ENCODE measurements at places on chromosomes 12 and 14.
A peak's percentile ranks its signal among the peaks of the same experiment; 100 is the strongest.

DNA sequence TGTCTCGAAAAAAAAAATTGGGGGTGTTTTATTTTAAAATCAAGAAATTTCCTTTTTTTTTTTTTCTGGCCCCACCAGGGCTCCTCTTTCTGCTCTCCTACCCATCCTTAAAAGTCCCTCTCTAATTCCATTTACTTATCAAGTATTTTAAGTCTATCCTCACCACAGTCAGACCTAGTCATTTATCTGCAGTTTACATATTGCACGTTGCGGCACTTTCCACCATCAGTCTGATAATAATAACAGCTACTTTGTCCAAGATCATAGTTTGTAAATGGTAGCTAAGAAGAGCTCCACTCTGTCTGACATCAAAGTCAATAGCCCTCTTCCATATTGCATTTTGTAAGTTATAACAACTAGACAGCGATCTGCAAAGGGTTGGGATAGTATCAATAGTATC, 23.6 kb upstream of the CAND1 start:
- no peak for DNase-seq

DNA sequence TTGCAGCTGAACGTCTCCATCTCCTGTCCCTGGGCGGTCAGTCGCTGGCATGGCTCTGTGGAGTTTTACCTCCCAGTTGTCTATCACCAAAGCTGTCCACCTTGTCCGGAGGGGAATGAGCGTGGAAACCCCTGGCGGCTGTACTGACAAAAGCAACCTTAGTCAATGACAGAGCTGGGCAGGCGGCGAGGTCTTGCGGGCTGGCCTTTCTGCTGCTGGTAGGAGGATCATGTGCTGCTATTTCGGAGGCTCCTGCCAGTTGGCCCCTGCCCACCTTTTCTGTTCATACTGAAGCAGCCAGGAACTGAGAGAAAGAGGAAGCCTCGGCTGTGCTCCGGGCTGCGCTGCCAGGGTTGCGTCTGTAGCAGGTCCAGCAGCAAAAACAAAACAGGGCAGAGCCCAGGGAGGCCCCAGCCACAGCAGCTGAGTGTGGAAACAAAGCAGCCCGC, 57.7 kb downstream of the HMGA2 start:
- DNase-seq = peak; percentile 93

DNA sequence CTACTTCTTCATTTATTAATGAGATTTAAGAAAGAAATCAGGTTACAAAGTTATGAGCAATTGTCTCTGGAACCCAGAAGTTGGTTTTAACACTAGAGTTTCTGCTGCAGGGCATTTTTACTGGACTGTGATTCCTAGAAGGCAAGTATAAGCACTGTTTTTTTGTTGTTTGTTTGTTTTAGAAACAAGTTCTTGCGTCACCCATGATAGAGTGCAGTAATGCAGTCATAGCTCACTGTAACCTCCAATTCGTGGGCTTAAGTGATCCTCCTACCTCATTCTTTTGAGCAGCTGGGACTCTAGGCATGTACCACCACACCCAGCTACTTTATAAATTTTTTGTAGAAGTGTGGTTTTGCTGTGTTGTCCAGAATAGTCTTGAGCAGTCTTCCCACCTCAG, 25.6 kb downstream of the RAP1B start:
- DNase-seq = no peak

- no peak for DNase-seq
These were observed 25.2 kb downstream of the SRGAP1 start for GRCh38 chr12:63869656-63870055.

DNA sequence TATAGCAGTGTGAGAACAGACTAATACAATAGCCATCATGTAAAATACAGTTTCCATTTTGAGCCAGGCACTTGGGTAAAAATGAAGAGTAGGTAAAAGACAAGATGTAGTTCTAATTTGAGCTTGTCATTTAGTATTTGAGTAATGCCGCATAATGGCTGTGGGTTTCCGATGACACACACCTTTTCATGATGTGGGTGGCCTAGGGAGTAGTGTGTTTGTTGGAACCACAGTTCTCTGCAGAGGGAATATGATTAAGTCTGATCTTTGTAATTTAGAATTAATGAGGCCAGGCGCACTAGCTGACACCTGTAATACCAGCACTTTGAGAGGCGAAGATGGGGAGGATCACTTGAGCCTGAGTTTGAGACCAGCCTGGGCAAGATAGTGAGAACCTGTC, 61.8 kb downstream of the RCOR1 start:
- DNase-seq = no peak

- no peak for DNase-seq
These were observed 1.2 kb upstream of the ALDH1L2 start for GRCh38 chr12:105085501-105085900.

GRCh38 chr12:93109551-93110203, 180.6 kb upstream of the EEA1 start:
- DNase-seq = no peak

DNA sequence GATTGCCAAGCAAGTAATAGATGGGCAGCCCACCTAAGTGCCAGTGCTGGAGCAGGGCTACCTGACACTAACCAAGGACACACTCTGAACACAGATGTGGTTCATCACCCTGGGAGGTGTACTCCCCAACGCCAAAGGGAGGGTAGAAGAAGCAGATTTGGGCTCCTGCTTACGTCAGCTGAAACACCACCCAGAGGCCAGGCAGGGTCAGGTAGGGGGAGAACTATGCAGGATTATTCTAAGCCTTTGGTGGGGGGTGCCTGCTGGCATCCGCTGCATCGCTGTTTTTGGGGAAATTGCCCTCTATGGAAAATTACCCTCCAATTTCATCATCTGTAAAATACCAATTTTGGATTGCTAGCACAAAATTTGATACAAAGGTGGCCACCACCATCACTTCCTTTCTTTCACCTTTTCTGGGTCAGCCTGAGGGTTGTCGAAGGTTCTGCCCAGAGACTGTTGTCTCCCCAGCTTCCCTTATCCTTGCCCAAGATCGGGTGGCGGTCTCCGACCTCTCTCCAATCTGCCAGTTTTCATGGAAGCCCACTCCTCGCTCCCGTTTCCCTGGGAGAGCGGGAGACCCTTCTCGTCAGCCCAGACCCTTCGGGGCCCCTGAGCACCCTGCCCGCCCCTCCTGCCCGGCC, 535 bp downstream of the BIN2 start:
- DNase-seq = no peak

Data from suprapubic skin (tissue), 4 donors.